NCI-H526 (cell line): ENCODE measurements at places on chromosomes 1 and 21.

- DNase-seq, result no peak
These were observed 22.6 kb upstream of the ZP4 start for GRCh38 chr1:237913345-237913744.

DNA sequence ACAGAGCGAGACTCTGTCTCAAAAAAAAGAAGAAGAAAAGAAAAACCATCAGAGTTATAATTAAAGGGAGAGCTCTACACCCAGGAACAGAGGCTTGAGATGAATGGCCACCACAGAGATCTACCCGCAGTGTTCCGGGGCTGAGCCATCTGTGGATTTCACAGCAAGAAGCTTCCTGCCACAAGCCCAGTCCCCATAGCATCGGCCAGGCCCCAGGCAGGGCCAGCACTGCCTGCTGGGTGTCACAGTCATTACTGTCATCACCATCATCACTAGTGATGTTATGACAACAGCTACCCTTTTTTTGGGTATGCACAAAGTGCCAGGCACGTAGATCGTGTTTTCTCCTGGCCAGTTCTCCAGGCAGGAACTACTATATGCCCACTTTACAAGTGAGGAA lies 111.6 kb upstream of the VAMP3 start:
- no peak for DNase-seq

- no peak for DNase-seq
These were observed 67.8 kb upstream of the KLHDC7A start for GRCh38 chr1:18412882-18413353.

GRCh38 chr1:33361532-33362235 lies 40.8 kb upstream of the A3GALT2 start:
- DNase-seq, result no peak

DNA sequence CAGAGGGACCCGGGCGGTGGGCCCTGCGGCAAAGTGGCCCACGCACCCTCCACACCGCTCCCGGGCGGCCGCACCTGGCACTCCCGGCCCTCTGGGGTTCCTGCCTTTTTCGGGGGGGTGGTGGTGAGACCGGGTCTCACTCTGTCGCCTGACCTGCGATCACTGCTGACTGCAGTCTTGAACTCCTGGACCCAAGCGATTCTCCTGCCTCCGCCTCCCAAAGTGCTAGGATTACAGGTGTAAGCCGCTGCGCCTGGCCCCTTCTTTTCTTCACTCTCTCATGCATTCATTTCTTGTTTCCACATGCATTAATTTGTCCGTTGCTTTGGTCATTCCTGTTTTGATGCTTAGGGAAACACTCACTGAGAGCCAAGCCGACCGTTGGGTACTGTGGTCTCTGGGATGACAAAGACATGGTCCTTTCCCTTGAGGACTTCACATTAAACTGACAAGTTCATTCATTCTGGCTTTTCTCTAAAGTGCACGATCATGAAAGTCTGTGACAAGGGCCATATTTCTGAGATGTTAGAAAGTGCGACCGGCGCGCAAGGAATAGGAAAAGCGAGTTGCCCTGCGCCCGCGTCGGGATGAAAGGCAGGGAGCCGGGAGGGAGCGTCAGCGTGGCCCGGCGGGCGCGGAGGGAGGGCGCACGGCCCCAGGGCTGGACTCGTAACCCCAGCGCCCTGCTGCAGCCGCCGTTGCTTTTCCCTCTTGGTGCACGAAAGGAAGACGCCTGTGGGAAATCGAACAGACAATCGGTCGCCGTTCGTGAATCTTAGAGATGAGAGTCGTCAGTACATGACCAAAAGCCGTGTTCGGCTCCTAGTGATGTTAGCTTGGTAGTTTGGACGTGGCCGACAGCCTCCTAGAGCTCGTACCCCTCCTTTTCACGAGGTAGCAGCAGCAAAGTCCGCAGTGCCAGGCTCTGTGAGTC lies 1.0 kb upstream of the MCOLN2 start:
- DNase-seq, result no peak

DNA sequence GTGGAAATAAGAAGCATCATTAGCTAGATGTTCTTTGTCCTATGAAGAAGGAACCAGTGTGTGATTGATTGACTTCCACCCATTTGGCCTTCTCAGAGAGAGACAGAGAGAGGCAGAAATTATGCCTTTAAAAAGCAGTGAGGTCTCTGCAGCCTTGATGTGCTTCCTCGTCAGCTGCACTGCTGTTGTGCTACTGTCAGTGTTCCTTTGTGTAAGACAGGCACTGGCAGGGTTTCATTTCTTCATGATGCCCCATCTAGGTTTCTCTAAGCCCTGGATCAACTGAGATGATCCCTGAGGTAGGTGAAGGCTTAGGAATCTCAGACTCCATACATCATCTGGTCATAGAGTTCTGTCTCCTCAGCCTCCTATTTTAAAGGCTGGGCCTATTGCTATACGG lies 34.9 kb downstream of the GPR3 start:
- no peak for DNase-seq

- DNase-seq, result no peak
These were observed 11.3 kb upstream of the LRRC8D start for GRCh38 chr1:89809556-89809955.

GRCh38 chr1:212161231-212161781 lies 123.9 kb upstream of the PPP2R5A start:
- no peak for DNase-seq

GRCh38 chr21:37208056-37208721 lies 58.9 kb downstream of the VPS26C start:
- peak; percentile 67 for DNase-seq

GRCh38 chr1:160166166-160166868 lies 14.9 kb downstream of the ATP1A4 start:
- DNase-seq, result no peak

GRCh38 chr21:44482581-44483287 lies 27.4 kb downstream of the LRRC3 start:
- no peak for DNase-seq

- no peak for DNase-seq
These were observed 306.7 kb downstream of the NPHP4 start for GRCh38 chr1:5685446-5686040.

- DNase-seq, result no peak
These were observed 1018.8 kb downstream of the AMY1C start for GRCh38 chr1:104768466-104768865.

GRCh38 chr21:29511096-29511495 lies 212.4 kb downstream of the BACH1 start:
- DNase-seq, result no peak

DNA sequence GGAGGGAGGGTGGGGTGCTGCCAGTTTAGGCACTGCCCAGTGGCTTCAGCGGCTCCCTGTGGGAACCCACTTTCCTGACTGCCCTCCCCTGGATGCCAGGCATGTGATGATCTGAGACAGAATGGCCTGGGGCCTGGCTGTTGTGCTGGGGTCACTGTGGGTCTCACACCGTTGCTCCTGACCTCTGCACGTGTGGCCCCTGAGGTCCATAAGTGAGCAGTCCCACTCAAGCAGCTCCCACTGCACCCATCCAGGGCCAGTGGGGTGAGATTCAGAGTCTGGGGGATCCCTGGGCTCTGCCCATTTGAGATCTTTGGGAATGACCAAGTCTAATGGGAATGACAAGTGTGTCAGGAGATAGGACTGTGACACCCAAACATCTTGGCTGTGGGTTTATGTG lies 18.0 kb downstream of the PODN start:
- no peak for DNase-seq

DNA sequence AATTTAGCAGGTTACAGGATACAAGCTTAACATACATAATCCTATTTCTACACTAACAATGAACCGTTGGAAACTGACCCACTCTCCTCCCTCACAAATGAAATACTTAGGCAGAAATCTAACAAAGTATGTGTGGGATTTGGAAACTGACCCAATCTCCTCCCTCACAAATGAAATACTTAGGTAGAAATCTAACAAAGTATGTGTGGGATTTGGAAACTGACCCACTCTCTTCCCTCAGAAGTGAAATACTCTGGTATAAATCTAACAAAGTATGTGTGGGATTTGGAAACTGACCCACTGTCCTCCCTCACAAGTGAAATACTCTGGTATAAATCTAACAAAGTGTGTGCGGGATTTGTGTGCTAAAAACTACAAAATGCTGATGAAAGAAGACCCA lies 60.3 kb downstream of the TRAF5 start:
- no peak for DNase-seq
